Cortex of kidney (tissue), 1 donor: ENCODE measurements at places on chromosomes 7 and 10.

- no peak for DNase-seq
Observed at GRCh38 chr7:133540096-133540860, 287.4 kb downstream of the EXOC4 start.

DNA sequence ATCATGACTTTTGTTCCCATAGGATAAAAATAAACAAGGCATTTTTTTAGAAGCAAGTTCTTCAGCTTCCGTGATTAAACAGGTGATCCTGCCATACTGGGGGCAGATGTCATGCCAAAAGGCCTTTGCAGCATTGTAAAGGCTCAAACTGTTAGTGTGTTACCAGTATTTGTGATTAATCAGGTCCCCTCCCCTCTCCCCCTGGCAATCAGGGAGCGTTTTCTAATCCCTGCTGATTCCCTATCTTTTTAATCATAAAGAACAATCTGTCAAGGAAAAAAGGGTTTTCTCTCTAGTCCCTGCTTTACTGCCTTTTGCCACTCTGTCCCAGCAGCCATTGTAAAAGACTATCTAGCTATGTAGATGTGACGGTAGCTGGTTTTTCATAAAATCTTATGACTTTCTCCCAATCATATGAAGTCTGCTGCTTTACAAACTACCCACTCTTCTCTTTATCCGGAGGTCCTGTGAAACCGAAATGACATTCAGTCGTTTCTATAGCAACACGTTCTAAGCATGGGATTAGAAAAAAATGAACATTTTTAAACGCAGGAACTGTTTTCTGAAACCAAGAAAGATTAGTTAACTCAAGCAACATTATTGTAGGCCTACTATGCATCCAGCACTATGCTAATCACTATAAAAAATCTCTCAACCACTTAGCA lies 210.9 kb downstream of the RNLS start:
- DNase-seq, result no peak

- no peak for DNase-seq
Observed at GRCh38 chr10:78857193-78857592, 211.6 kb upstream of the ZMIZ1 start.

DNA sequence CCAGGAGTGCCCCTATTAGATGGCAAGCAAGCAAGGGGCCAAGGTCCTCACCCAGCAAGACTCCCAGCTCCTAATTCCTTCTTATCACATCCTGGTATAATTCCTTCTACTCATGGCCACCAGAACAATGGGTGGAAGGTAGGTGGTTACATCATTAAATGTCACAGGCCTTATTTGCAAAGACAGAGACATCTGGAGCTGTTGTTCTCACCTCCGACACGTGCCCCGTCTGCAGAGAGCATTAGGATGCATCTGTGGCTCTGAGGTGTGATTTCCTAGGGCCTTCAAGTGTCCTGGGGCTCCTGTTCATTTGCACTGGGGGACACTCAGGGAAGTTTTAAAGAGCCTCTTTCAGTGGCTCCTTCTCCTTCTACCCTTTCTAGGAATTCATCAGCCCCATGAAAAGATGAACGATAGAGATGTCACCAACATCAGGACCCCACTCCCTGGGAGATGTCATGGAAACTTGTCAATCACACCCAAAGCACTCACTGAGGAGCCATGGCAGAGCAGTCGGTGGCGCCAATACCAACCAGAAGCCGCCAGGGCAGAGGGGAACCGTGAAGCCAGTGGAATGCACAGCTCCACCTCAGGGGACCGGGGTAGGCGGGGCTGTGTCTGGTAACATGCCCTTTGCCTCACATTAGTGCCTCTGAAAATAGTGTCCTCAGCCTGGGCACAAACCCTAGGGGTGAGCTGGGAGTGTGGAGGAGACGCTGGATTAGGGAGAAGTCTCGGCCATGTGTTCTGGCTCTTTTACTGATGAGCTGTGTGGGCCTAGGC lies 2.9 kb upstream of the ATP6V0E2 start:
- no peak for DNase-seq

DNA sequence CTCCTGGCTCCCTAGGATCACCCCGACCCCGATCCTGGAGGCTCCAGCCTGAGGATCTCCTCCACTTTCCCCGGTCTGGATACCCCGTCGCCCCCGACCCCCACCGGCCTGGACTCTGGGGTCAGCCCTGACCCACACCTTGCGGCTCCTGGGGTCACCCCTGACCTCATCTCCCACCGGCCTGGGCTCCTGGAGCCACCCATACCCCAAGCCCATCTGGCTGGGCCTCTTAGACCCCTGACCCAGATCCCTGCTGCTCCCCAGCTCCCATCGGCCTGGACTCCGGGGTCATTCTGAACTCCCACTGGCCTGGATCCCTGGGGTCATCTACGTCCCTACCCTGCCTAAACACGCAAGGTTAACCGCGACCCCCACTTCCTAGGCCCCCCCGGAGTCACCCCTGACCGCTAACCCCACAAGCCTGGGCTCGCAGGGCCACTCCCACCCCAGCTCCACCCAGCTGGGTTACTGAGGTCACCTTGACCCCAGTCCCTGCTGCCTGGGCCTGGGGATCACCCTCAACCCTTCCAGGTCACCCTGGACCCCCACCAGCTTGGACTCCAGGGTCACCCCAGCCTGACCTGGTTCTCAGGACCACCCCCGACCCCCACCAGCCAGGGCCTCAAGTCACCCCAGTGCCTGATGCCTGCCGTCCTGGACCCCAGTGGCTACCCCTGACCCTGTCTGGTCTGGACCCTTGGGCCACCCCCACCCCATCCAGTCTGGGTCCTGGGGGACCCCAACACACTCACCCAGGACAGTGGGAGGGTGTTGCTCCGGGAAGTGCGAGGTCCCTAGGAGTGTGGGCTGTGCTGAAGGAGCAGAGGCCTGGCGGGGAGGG lies 1.2 kb downstream of the FOXK1 start:
- no peak for DNase-seq
